Stimulated activated CD4-positive, alpha-beta T cell treated with anti-CD3 and anti-CD28 coated beads, TNF-alpha, amount 100 ng/mL, for 1 hour (primary cell): ENCODE measurements at places on chromosomes 12 and 14.

GRCh38 chr14:100073576-100074430 lies 8.6 kb downstream of the EVL start:
- DNase-seq: no peak

- DNase-seq: no peak
These were observed 236.2 kb downstream of the EGLN3 start for GRCh38 chr14:33714527-33715226.

- no peak for DNase-seq
These were observed 19.6 kb upstream of the GALNT8 start for GRCh38 chr12:4700621-4701026.

DNA sequence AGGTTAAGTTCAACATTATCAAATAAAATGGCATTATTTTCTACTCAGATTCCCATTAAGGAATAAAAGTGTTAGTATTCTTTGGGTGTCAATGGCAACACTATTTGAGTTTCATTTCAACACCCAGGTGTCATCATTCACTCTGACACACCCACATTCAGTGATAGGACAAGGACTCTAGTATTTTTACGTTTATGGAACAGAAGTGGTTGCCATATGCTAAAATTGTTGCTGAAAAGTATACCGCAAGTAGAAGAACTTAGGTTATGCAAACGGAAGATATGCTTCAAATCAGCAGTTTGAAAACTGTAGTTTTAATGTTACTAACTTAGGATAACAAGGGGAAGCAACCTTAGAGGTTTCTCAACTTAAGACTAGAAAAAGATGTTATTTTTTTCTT lies 20.0 kb upstream of the SGPP1 start:
- DNase-seq: no peak

GRCh38 chr12:70736351-70737133 lies 99.3 kb upstream of the PTPRB start:
- no peak for DNase-seq

- DNase-seq: no peak
These were observed 3.7 kb downstream of the UNC119B start for GRCh38 chr12:120713861-120714482.
